ENCODE measurements at places on chromosomes 12 and 14.

- no peak for DNase-seq
These were observed 11.3 kb downstream of the SAV1 start for GRCh38 chr14:50656776-50657175.

DNA sequence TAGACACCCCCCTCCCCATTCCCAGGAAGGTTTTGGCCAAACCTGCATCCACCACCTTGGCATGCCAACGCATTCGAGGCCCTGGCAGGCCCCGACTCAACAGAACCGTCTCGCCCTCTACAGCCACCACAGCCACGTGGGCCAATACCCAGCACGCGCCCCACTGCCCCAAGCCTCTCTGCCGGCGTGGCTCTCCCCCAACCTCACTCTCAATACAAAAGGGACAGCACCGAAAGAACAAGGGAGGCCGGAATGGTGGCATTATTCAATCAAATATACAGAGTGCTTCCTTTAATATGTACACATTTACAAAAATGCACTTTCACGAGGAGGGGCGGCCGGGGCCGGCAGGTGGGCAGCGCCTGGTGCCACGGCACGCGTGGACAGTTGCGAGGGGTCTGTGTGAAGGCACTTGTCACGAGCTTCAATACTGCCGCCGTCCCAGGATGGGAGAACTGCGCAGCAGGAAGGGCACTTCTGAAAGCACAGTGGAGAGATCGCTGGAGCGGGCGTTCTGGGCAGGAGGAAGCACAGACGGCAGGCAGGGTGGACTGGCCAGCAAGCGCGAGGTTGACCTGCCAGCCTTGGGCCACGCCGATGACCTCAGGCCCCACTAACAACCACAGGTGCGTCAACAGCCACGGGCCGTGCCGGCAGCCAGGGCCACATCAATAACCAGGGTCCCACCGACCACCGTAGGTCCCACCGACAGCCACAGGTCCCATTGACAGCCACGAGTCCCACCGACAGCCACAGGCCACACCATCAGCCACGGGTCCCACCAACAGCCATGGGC lies 26.9 kb downstream of the JAG2 start:
- no peak for DNase-seq

DNA sequence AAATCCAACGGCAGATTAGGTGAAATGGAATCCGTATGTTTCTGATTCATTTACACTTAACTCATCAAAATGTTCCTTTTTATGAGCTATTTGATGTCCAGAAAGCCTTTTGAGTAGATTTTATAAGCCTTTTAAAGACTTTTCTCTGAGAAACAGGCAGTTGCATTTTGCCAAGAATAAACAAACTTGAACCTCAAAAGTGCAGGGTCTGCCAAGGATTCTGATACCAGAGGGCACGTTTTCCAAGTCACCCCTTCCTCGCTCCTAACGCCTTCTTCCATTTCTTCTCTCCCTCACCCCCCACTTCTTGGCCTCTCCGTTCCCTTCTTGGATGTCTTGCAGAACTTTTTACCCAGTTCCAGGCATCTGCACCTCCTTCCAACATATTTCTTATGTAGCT lies 200.6 kb upstream of the TBX3 start:
- DNase-seq = no peak

- no peak for DNase-seq
These were observed 9.7 kb upstream of the ANKLE2 start for GRCh38 chr12:132771126-132771838.
